Cardiac muscle cell (in vitro differentiated cells and primary cell): ENCODE measurements at places on chromosomes 12 and 14. TPM values are rescaled to one million over a fixed set of nuclear protein-coding genes. Genes with fewer than 3 reads are reported as not detected.

LRRK2 gene
- total RNA-seq, result 7.9 and 9.3 TPM in 2 replicates

TAS2R7 gene
- total RNA-seq, result not detected in 2 replicates

TMEM117 gene
- total RNA-seq, result 12.7 and 21.0 TPM in 2 replicates

DNAH10 gene
- 0.77 and 1.1 TPM in 2 replicates for total RNA-seq

DNA sequence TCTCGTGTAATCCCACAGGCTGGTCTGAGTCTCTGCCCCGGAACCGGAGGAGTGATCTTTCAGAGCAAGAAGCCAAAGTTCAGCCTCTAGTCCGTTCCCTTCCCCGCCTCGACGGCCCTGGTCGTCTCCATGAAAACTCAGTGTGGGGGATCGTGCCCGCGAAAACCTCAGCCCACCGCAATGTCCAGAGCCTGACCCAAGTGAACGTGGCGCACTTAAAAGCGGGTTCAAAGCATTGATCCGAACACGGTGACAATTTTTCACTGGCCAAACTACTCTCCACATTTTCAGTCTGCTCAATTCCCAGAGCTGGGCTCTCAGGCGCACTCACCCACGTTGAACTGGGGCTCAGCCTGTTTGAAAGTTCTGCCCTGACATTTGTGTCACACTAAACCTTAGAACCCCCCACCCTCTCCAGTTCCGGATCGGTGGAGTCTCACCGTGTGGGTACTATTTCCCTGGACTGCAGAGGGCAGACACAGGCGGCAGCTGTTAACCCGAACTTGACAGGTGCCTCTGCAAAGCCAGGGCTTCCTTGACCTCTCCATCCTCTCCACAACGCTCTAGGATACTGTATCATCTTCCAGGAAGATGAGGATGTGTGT lies 886 bp upstream of the PRICKLE1 start:
- H3K27me3 ChIP-seq, result no peaks in the 10 kb centered on the region
- H3K4me1 ChIP-seq, result peaks cover 16% of the 10 kb centered on the region
- peak; percentile 62 for DNase-seq
- peak overlapping the region; percentile 87 for H3K4me3 ChIP-seq

- no peaks in the 10 kb centered on the region for H3K36me3 ChIP-seq
- H3K4me3 ChIP-seq, result no peak overlapping the region
- H3K4me1 ChIP-seq, result no peaks in the 10 kb centered on the region
- peak; percentile 71 for DNase-seq
- no peaks in the 10 kb centered on the region for H3K27me3 ChIP-seq
These were observed 22.2 kb downstream of the MANSC1 start for GRCh38 chr12:12327802-12328201.

DNA sequence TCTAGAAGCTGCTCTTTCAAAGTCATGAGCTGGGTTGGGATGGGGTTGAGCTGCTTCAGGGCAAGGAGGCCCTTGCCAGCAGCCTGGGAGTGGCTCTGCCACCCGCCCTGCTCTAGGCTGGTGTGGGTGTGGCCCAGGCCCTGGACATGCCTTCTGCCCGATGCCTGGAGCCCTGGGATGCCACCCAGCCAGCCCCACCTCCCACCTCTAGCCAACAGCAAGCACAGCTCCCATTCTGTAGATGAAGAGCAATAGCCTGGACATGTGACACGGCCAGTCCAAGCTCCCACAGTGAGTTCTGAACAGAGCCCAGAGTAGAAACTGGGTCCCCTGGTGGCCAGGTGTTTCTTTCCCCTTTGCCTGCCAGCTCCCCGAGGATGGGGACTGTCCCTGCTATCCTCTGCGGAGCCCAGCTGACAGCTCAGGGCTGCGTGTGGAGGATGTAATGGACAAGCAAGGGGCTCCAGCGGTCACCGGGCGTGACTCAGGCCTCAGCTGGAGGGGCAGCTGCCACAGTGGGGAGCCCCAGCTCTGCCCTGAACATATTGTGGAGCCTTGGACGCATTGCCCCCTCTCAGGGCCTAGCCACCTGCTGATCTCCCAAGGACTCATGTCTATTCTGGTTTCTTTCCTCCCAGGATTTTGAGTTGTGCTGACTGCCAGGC lies 165.2 kb downstream of the TSPAN9 start:
- H3K4me1 ChIP-seq, result peaks cover 31% of the 10 kb centered on the region
- no peak for DNase-seq
- no peaks in the 10 kb centered on the region for H3K36me3 ChIP-seq
- H3K4me3 ChIP-seq, result no peak overlapping the region
- H3K27ac ChIP-seq, result peak overlapping the region; percentile 18

GRCh38 chr14:47040550-47040949 lies 389.0 kb upstream of the RPL10L start:
- H3K4me3 ChIP-seq, result no peak overlapping the region
- H3K4me1 ChIP-seq, result peaks cover 12% of the 10 kb centered on the region
- H3K27me3 ChIP-seq, result no peaks in the 10 kb centered on the region
- H3K36me3 ChIP-seq, result no peaks in the 10 kb centered on the region
- H3K27ac ChIP-seq, result no peak overlapping the region

GRCh38 chr12:48489012-48489411 lies 6.7 kb downstream of the C12orf54 start:
- peak; percentile 1 for DNase-seq
- no peaks in the 10 kb centered on the region for H3K4me1 ChIP-seq
- H3K27ac ChIP-seq, result no peak overlapping the region
- no peaks in the 10 kb centered on the region for H3K36me3 ChIP-seq
- H3K4me3 ChIP-seq, result no peak overlapping the region

GRCh38 chr14:52875707-52876106 lies 75.1 kb downstream of the FERMT2 start:
- H3K4me3 ChIP-seq, result no peak overlapping the region
- H3K4me1 ChIP-seq, result peaks cover 8% of the 10 kb centered on the region
- H3K36me3 ChIP-seq, result peaks cover 64% of the 10 kb centered on the region
- peak; percentile 33 for DNase-seq
- H3K27ac ChIP-seq, result no peak overlapping the region
- no peaks in the 10 kb centered on the region for H3K27me3 ChIP-seq

- H3K36me3 ChIP-seq, result no peaks in the 10 kb centered on the region
- H3K4me1 ChIP-seq, result peaks cover 15% of the 10 kb centered on the region
- no peak overlapping the region for H3K27ac ChIP-seq
- H3K27me3 ChIP-seq, result no peaks in the 10 kb centered on the region
These were observed 440.3 kb upstream of the RGS6 start for GRCh38 chr14:71491931-71492330.

DNA sequence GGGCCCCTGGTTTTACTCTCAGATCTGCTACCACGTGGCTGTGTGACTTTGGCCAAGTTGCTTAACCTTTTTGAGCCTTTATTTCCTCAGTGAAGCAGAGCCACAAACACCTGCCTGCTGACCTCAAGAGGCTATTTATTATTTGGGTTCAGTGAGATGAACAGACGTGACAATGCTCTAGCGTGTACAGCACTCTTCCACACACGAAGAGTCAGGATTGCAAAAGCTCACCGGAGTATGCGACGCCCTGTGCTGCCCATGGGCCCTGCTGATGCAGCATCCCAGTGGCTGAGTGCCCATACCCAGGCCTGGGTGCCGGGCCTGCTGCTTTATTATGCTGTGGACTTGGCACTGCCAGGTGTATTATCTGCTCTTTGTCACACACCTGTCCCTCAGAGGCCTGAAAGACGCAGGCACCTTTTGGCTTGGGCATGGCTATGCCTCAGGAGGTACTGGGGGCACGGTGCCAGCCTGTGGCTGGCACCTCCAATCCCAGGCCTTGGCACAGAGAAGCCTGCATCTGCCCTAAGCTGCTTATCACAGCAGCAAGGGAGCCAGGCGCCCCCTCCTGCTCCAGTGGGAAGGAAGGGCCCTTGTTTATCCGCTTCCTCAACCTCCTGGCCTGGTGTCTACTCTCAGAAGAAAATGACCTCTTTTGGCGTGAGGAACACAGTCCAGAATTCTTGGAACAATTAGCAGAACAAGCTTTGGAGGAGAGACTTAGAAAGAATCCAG lies 22.3 kb upstream of the TC2N start:
- no peak overlapping the region for H3K4me3 ChIP-seq
- H3K36me3 ChIP-seq, result no peaks in the 10 kb centered on the region

GRCh38 chr12:95851606-95852005 lies 7.1 kb upstream of the SNRPF start:
- no peaks in the 10 kb centered on the region for H3K4me1 ChIP-seq
- H3K4me3 ChIP-seq, result no peak overlapping the region
- no peak for DNase-seq

DNA sequence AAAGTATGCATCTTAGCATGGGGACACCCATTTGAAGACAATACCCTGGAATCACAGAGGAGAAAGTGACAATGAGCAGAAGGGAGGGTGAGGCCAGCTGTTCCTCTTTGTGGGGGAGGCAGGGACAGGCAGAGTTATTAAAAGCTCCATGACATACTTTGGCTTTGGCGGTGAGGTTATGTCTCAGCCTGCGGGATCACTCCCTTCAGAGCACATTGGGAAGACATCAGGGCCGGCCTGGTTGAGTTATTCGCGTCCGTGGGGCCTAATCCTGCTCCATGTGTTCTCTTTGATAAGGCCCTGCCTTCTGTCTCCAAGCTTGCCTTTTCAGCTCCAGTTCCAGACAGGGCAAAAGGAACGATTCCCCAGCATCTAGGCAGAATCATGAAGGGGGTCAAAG lies 98.8 kb upstream of the NTF3 start:
- H3K36me3 ChIP-seq, result no peaks in the 10 kb centered on the region
- no peaks in the 10 kb centered on the region for H3K4me1 ChIP-seq
- no peaks in the 10 kb centered on the region for H3K27me3 ChIP-seq
- no peak overlapping the region for H3K4me3 ChIP-seq
